ENCODE measurements at places on chromosomes 7 and 10.
A peak's percentile ranks its signal among the peaks of the same experiment; 100 is the strongest.

DNA sequence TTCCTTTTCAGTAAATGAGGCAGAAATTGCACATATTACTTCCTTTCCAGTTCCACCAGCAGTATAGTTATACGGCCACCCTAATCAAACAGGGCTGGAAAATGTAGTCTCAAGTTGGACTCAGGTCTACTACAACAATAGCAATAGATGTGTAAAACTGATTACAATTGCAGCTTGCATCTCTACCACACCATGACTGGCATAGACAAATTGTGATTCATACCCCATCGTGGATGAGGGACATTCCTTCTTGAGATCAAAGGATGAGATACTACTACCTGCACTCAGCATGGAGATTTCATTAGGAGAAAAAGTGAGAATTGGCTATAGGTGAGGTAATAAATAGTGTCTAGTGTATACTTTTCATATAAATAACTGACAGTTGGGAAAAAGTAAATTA is 1220.8 kb downstream of the TYW1 start:
- no peak for DNase-seq

- peak; percentile 26 for DNase-seq
Measured at GRCh38 chr10:78623578-78624215, 445.1 kb upstream of the ZMIZ1 start.

GRCh38 chr10:120987359-120987758 is 136.2 kb downstream of the WDR11 start:
- DNase-seq = no peak

DNA sequence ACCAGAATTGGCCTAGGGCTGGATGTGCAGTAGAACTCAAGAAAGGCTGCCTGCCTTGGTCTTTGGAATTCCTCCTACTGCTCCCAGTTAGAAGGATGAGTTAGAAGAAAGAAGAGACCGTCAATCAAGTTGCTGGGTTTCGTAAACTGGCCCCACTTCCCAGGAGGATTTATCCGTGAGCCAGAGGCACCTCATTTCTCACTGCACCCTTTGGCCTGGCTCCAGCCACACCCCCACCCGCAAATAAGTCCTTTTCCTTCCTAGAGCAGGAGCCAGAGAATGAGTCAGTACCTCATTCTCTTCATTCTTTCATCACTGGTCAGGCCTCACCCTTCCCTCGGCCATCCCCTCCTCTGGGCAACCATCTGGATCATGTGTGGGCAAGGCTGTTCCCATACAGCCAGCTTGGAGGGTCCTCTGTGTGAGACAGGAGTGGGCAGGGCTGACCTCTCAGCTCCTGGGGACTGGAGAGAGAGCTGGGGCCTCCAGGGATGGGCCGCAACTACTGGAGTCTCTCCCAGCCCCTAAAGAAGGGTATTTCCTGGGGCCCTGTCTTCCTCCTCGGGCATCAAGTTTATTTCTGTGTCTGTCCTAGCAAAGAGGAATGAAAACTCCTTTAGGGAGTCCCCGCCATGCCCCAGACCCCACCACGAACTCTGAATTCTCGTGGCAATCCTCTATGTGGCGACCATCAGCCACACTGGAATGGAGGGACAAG is 87.2 kb upstream of the DUSP5 start:
- peak; percentile 95 for DNase-seq

DNA sequence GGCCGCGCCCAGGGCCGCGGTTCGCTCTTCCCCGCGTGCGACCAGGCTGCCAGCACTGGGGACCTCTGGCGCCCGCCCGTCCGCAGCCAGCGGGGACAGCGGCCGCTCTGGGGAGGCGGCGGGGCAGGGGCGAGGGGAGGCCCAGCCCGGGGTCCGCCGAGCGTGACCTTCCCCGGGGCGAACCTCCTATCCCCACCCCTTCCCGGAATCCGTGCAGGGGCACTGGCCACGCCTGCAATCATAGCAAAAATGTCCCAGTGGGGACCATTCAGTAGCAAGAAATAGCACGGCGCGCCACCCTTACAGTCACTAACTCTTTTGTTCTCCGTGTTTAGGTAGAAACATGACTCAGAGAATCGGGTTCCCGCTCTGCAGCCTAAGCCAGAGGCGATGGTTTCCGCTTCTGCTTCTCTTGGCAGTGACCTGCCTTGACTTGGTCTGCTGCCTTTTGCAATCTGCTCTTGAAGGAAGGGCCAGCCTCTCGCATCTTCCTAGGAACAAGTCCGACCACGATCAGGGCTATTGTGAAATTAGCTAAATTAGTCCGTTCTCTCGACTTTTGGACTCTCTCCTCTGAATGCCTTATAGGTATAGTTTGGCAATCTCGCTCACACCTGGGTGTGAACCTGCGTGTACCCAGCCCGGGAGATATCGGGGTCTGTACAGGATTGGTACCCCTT is 79.3 kb upstream of the ACBD5 start:
- peak; percentile 69 for DNase-seq

DNA sequence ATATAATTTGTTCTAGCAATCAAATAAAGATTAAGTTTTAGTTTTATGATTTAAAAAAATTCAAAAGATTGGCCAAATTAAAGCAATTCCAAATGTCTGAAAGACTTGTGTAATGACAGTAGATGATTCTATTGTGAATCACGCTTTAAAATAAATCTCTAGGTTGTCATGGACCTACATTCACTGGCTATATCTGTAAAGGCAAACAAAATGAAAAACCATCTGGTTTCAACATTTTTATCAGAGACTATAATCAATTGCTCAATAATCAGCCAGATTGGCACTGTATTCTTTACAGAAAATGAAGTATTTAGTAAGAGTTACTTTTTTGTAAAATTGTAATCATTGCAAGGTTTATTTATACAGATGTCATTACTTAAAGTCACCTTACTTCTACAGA is 60.7 kb downstream of the DGKB start:
- no peak for DNase-seq

- no peak for DNase-seq
Measured at GRCh38 chr10:120732067-120732466, 119.1 kb upstream of the WDR11 start.

DNA sequence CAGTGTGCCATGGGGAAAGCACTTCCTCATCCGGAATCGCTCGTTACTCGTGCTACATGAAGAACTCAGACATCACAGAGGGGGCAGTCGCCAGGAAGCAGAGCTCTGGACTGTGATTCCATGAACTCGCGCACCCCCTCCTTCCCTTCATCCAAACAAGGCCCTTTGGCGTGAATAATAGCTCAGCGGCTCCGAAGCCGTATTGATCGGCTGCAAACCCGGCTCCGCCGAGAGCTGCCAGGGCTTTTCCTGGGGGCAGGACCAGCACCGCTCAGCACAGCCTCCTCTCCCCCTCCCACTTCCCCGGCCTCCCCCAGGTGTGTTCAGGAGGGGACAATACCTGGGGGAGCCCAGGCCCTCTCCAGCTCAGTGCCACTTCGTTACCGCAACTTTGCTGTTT is 129.0 kb upstream of the TCF7L2 start:
- DNase-seq = no peak

DNA sequence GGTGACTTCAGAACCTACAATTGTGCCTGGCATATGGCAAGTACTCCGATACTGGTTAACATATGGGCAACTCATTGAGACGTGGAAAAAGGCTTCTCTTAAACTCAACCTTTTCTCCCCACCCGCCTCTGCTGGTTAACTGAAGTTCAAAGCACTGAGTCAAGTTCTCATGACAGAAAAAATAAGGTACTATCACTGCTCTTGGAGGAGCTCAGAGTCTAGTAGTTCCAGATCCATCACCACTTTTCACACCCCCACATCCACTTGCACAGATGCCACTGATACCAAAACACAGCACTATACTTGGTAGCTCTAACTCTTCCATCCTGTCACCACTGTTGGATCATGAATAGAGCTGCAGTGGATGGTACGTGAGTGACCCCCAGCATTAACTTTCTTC is 36.2 kb downstream of the CCDC6 start:
- no peak for DNase-seq

DNA sequence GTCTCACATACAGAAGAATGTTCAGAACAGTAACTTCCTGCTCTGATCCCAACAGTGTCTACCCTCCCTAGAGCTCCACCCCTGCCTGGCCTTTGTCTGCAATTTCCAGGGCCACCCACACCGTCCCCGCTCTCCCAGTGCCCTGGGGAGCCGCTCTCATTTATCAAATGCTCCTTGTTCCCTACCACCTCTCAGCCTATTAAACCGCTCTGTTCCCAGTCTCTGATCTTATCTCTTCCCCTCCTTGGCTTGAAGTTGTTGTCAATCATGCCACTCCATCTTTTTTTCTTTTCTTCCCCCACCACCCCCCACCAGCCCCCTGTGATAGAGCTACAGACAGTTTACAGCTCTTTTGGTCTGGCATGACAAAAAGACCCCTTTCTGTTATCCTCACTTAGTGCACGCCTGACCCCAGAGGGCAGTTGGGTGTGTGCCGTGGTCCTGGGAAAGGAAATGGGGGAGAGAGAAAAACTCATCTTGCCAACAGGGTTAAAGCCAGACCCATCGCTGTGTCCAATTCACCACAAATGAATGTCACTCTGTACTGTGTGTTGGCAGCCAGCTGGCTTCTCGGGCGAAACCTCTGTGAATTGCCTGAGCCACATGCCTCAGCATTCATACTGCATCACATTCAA is 28.8 kb upstream of the HECTD2 start:
- DNase-seq = no peak

GRCh38 chr10:3803927-3804741 is 19.1 kb upstream of the KLF6 start:
- no peak for DNase-seq

DNA sequence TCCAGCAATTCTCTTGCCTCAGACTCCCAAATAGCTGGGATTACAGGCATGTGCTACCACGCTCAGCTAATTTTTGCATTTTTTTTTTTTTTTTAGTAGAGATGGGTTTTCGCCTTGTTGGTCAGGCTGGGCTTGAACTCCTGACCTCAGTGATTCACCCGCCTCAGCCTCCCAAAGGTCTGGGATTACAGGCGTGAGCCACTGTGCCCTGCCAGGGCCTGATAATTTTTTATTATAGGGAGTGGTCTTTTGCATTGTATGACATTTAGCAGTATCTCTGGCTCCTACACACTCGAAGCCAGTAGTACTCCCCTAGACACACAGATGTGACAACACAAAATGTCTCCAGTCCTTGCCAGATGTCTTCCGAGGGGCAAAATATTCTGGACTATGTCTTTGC is 124.0 kb downstream of the DKK1 start:
- DNase-seq = peak; percentile 80

GRCh38 chr7:149476791-149477190 is 15.9 kb upstream of the ZNF777 start:
- no peak for DNase-seq

- DNase-seq = no peak
Measured at GRCh38 chr10:54985732-54986131, 184.7 kb upstream of the PCDH15 start.

- peak; percentile 77 for DNase-seq
Measured at GRCh38 chr7:74023092-74023536, 4.9 kb upstream of the ELN start.

- no peak for DNase-seq
Measured at GRCh38 chr10:59063491-59063890, 113.0 kb upstream of the PHYHIPL start.

- DNase-seq = peak; percentile 30
Measured at GRCh38 chr10:128035557-128035973, 90.7 kb downstream of the MKI67 start.

DNA sequence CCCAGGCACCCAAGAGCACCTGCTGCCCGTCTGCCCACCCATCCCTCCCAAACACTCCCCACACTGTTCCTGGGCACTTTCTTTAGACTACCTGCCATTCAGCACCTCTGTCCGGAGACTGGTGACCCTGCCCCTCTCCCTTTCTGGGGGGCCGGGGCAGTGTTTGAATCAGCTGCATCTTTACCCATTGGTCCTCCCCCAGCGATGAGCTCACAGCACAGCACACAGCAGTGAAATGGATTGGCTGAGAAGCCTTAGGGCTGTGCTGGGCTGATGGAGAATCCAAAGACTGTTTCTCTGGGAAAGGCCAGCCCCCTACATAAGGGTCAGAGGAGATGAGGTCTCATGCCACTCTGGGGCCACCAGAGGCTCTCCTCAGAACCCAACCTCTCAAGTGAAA is 40.2 kb downstream of the VWA2 start:
- DNase-seq = no peak
